NCI-H526 (cell line): ENCODE measurements at places on chromosomes 3 and 15.

DNA sequence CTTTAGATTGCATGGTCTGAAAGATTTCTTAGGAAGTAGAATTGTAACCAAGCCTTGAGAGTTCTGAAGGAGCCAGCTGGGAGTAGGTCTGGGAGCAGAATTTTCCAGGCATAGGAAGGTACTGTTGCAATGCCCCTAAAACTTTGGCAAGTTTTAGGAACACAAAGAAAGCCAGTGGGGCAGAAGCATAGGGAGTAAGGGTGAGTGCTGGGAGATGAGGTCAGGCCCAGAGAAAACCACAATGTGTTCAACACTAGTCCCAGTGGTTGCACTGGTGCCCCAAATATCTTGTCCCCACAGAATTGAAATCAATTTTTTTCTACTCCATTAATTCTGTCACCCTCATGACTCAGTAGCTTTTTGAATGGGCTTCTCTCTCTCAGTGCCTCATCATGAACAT is 120.7 kb upstream of the GALNT15 start:
- DNase-seq = no peak

DNA sequence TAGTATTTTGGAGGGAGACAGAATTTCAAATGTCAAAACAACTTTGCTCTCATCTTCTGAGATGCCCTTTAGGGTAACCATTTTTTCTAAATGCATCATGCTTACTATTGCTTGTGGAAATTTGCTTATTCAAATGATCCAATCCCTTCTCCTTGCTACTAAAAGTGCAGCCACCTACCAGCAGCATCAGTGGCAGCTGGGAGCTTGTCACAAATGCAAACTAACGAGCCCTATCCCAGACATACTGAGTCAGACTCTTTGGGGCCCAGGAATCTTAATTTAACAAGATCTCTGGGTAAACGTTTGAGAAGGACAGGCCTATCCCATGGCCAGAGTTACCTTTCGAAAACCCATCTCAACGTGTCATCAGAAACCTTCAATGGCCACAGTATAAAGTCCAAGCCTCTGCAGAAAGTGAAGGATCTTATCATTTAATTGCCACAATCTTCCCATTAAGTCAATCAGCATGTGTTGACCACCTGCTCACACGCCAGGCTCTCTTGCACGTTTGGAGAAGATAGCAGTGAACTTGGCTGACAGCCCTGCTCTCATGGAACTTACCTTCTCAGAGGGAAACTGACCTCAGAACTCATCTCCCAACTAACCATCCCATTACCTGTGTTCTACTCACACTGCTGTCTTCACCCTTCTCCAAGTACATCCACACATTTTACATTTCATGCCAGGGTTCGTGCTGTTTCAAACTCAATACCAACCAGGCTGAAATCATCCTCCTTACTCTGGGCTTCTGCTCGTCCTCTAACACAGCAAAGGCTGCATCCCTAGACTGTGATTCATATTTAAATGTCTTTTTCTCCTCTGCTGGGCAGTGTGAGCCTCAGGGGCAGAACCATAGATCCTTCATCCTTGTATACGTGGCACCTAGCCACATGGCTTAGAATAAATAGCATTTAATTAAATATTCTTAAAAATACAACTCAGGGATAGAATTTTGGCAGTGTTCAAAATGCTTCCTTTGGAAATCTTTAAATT is 24.8 kb upstream of the VGLL4 start:
- DNase-seq = peak; percentile 63

DNA sequence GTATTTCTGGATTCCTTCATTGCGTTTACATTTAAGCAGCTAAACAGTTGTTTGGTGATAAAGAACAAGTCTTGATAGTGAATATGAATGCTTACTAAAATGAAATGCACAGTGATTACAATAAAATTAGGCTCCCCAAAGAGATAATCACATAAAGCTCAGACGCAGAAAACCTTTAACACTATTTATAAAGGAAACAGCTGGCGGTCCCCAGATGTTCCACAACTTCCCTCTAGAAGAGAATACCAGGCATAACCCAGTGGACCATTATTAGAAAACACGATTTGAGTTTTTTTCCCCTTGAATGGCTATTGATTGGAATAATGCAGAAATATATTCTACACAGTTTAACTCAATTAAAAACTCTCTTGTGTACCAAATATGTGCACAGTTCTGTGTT is 573.2 kb downstream of the DIPK2A start:
- DNase-seq = no peak

GRCh38 chr3:161508852-161509477 is 12.4 kb downstream of the OTOL1 start:
- no peak for DNase-seq

GRCh38 chr3:52032702-52033408 is 23.5 kb downstream of the DUSP7 start:
- DNase-seq = no peak

- no peak for DNase-seq
These were observed 14.5 kb downstream of the C3orf20 start for GRCh38 chr3:14689247-14689980.

- DNase-seq = peak; percentile 92
These were observed 34.3 kb downstream of the PLD1 start for GRCh38 chr3:171775943-171776342.

GRCh38 chr3:143002727-143003126 is 1.4 kb downstream of the U2SURP start:
- DNase-seq = no peak

- DNase-seq = peak; percentile 69
These were observed 12.4 kb downstream of the GYG1 start for GRCh38 chr3:149003653-149004305.

DNA sequence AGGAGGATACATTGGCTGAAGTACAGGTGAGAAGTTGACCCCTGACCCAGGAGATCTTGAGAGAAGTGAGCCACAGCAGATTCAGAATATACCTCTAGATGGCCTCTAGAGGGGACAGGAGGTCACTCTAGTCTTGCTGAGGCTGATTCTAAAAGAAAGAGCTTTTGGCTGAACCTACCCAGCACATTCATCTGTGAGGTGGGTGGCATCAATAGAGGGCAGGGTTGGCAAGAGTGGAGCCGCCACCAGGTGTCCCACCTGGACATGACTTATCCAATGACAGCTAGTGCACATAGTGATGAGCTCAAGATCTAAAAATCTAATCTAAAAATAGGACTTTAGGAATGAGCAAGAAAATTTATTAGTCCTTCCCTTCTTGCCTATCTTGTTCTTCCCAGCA is 51.6 kb downstream of the CYP19A1 start:
- peak; percentile 21 for DNase-seq

GRCh38 chr3:69499899-69500421 is 114.1 kb upstream of the FRMD4B start:
- no peak for DNase-seq

DNA sequence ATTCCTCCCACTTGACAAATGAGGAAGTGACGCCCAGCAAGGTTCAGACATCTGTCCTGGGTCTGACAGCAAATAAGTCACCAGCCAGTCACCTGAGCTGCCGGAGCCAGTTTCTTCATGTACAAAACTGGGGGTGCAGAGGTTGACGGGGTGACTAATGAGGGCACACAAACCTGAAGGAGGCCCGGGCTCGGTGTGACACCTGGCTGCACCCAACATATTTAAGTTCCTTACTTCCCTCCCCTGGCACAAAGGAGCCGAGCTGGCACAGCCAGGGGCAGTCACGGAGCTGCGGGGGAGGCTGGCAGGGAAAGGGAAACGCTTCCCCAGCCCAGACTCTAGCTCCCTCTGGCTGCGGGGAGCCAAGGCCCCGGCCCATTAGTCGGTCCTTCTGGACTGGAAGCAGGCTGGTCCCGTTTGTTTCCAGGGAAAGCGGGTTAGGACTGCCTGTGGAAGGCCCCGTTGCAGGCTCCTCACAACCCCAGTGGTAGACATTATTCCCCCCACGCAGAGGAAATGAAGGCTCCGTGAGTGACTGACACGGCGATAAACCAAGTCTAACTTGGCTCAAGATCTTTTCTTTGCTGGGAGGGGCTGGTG is 2.3 kb downstream of the FBXL22 start:
- peak; percentile 19 for DNase-seq

DNA sequence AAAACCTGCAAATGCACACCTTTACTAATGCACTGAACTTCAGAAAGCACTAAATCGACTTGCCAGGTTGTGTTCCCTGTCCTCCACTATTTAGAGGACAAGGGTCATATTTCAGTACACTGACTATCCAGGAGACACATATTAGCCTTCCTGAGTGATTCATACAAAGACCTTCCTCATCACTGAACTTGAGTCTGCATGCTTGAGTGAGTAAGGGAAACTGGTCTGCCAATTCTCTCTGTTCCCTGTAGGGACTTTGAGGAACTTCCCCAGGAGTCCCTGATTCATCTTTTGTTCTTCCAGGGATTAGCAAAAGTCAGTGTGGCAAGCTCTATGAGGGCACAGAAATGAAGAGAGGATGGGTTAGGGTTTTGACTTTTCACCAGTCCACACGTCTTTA is 565.9 kb downstream of the PDCD6IP start:
- no peak for DNase-seq

DNA sequence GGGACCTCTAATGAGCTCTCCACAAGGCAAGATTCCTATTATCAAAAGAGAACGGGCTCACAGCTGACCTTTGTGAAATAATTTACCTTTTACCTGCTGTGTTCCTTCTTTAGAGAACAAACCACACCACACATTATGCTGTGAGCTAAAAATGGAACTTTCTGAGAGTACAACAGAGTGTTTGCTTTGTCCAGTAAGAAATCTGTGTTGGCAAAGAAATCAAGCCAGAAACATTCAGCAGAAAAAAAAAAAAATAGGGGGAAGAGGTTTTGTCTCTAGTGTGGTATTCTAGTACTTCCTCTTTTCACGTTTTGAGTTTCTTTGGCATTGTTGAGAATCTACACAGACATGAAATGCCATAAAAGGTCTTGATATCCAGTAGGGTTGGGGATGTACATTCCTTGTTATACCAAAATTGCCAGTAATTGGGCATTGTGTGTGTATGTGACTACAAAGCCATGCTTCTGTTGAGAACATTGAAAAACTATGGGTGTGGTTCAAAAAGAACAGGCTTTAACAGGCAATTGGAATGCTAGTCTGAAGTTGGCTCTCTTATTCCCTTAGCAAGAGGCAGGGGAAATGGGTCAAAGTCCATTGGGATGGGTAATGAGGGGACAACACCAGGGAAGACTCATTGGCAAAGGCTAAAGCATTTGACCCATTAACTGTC is 273.5 kb downstream of the NEK10 start:
- DNase-seq = no peak

GRCh38 chr3:60633644-60634043 is 617.6 kb downstream of the FHIT start:
- DNase-seq = no peak

GRCh38 chr15:28990390-28990789 is 104.6 kb downstream of the APBA2 start:
- peak; percentile 37 for DNase-seq

DNA sequence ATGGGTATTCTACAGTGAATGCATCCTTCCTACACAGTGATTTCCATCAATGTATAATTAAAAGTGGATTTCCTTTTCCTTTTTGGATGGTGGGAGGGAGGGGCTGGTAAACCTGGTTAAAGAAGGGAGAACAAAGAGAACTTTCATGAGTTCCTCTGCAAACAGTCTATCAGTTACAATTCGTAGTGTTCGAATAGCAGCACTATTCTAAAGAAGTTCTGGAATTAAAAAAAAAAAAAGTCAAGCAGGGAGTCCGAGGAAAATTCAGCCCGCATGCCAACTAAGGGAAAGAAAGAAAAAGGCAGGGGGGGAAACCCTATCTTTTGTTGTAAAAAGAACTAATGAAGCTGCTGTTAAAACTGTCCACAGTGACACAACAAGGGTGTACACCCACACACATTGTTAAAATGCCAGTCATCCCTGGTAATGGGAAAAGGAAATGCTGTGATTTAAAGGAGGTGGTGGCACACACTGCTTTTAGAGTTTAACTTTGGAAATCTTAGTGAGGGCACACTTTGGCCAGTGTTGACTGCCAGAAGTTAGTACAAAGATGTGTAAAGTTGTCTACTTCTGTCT is 521.2 kb downstream of the ZIC1 start:
- DNase-seq = no peak

DNA sequence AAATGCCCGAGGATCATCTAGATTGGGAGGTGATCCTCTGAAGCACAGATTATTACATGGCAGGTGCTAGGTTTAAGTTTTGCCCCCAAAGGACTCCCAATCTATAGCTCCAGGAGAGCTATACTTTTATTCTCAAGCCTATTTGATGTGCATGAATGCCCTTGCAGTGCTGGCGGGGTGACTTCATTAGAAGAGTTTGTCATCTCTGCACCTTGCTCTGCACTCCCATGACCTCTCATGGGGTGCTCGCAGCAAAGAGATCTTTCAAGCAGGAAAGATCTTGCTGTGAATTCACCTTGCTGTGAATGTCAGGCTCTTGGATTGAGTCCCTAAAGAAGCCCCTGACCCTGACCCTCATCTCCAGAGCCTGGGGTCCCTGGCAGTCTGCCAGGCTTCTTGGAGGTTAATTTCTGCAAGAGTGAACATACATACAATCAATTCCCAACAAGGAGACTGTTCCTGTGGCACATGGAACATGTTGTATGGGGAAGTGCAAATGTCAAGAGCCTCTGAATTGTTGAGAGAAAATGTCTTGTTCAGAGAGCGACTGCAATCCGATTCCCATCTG is 45.9 kb downstream of the FAM43A start:
- DNase-seq = peak; percentile 44
